ENCODE measurements at places on chromosomes 4 and X.

GRCh38 chrX:68874076-68874475 is 45.3 kb downstream of the EFNB1 start:
- no peak for DNase-seq

GRCh38 chr4:25011135-25011866 is 19.4 kb downstream of the LGI2 start:
- DNase-seq = no peak

GRCh38 chr4:25813448-25814106 is 49.2 kb downstream of the SEL1L3 start:
- DNase-seq = no peak

- no peak for DNase-seq
Measured at GRCh38 chr4:121057466-121057922, 14.8 kb downstream of the NDNF start.

GRCh38 chr4:148630051-148630450 is 187.8 kb upstream of the NR3C2 start:
- DNase-seq = no peak

- no peak for DNase-seq
Measured at GRCh38 chr4:184747034-184747830, 13.3 kb upstream of the CENPU start.

DNA sequence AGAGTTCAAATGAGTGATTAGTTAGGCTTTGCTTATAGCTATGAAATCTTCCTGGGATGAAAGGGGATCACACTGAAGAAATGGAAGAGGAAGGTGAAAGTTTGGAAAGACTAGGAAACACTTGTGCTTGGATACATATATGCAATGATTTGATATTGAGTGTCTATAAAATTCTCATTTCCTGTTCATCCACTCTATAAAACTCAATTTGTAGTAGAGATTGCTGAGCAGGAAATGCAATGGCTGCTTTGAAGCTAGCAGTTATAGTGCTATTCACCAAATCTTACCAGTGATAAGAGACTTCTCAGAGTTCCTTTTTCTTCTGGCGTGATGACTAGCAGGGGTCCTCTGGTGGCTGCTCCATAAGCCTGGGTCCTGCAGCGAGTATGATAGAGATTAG is 128.1 kb upstream of the HPF1 start:
- DNase-seq = no peak

- no peak for DNase-seq
Measured at GRCh38 chrX:22015139-22015750, 16.9 kb upstream of the PHEX start.

DNA sequence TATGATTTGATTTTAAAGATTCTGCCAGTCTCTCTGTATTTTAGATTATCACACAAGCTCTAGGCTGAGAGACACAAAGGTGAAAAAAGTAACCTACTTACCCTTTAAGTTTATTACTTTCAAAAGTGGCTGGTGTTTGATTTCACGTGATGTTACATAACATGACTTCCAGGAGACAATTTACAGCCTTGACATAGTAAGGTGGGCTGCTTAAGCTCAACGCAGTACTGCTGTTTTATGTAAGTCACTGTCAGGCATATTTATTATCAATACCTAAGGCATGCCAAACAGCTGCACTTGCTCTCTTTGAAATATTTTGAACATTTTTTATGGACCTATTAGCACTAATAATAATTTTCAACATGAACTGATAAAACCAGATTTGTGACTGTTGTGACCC is 451.5 kb upstream of the FAM241A start:
- DNase-seq = no peak

DNA sequence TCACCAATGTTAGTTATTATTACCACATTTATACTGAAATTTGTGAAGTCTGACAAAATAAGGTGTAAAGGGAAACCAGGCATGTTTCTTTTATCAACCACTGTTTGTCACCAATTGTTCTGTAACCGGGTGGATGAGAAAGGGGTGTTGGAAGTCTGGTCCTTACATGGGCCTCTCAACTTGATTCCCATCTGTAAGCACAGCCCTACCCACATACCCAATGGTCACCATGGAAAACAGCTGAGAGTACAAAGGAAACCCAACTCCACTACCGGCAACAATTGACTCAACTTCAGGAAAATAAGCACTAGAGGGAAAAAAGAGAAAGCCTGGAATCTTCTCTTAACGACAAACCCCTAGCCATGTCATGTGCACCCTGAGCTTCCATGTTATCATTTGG is 70.8 kb upstream of the PTCHD1 start:
- DNase-seq = no peak

GRCh38 chr4:143023239-143023918 is 161.3 kb upstream of the USP38 start:
- no peak for DNase-seq

DNA sequence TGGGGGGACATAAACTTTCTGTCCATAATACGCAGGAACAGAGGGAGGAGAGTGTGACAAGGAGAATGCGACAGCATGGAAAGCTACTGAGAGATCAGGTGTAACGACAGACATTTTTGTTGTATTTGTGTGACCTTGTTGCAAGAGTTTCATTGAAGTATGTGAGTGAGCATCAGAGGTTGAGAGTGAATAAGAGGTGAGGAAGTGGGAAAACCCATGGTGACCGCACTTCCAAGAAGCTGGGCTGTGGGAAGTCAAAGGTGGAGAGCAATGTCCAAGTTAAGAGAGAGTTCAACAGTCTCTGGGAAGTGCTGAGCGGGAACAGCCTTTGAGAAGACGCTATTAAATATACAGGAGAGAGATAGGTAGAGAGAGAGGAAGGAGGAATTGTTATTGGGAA is 76.4 kb upstream of the PGRMC2 start:
- no peak for DNase-seq

DNA sequence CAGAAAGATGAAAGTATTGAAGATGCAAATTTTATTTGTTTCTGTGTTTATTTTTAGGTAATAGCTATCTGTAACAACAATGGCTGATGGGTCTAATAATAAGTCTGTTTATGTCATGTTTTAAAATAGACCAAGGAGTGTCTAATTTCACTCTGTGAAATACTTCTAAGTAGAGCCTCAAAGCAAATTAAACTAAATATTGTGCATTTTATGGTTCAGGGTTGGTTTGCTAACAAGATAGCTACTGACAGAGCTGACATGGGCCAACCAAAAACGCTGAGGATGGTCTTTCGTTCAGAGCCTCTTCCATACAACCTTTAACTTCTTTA is 437.6 kb upstream of the CTSO start:
- DNase-seq = no peak

DNA sequence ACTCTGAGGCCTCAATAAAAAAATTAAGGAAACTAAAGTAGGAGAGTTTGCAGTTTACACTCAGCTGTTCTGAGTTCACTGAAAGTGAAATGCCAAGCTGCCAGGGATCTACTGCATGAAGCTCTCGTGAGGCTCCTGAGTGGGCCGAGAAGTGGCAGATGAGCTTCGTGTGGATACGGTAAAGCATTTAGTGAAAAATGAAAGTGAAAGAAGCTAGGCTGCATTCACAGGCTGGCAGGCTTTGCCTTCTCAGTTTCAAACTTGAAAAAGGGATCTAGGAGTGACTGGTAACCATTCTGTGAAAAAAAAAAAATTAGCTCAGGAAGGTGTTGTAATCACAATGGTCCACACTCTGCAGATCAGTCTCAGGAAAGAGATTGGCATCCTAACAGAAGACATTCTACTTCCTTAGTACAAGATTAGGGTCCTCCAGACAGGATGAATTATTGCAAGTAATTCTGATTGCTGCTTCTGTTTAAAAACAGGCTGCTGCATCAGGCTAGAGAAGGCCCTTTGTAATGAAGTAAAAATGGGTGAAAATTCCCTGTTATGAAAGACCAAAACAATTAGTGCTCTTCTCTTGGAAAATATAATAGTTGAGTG is 679.9 kb downstream of the RPA4 start:
- DNase-seq = no peak

DNA sequence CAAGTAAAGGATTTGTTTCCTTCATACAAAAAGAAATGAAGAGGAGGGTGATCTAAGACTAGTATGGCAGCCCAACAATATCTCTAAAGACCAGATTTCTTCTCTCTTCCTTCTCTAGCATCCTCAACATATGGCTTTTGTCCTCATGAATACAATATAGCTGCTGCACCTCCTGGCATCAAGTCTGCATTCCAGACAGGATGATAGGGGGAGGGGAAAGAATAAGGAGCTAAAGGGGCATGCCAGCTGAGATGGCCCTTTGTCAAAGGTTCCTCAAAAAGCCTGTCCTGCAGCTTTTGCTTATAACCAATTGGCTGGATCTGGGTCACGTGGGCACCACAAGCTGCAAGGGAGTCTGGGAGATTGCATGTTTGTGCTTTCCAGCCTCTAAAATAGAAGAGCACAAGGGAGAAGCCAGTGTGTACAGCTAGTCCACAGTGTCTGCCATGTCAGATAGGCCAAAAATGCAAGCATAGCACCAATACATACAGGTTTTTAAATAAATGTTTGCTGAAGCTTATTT is 132.6 kb downstream of the BCOR start:
- DNase-seq = no peak

DNA sequence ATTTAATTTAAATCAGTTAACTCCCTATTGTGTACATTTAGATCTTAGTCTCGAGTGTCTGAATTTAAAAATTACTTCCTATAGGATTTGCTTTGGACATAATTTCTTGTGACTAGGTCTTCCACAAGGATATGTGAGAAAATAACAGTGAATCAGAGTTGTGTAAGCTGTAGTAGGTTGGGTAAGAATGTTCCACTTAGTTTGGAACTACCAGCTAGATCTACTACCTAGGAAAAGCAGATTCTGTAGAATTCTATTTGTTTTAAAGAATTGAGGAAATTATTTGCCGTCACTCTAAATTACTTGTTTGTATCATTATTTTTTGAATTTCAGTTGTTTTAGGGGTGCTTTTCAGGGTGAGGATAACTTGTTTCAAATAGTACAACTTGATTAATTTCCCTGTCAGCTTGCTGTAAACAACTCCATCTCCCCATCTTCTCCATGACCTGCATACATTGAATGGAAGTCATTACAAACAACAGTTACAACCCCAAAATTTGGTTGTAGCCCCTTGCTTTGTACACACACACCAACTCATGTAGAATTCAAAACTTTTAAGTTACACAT is 1.3 kb downstream of the MTHFD2L start:
- no peak for DNase-seq

- no peak for DNase-seq
Measured at GRCh38 chr4:122163767-122164166, 11.6 kb downstream of the BLTP1 start.

Measured in WTC11 (cell line).